Stimulated activated CD8-positive, alpha-beta memory T cell treated with anti-CD3 and anti-CD28 coated beads, Interleukin-2, amount 100 ng/mL, for 1 hour (primary cell): ENCODE measurements at places on chromosomes 11 and 22.

GRCh38 chr11:127844876-127845275 lies 742.5 kb downstream of the ETS1 start:
- no peak for DNase-seq

DNA sequence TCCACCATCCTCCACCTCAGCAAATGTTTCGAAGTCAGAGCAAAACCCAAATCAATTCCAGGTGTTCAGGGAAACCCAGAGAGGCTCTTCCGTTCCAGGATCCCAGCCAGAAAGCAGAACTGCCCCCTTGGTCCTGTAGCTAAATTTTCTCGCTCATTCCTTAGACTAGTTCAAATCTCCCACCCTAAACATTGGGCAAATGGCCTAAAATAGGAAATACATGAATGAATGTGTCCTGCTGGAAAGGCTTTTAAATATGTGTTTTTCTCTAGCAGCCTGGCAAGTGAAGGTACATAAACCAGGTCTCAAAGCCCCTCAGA lies 89.6 kb downstream of the ETS1 start:
- DNase-seq, result no peak

GRCh38 chr22:37455896-37456295 lies 28.6 kb upstream of the ELFN2 start:
- DNase-seq, result no peak

DNA sequence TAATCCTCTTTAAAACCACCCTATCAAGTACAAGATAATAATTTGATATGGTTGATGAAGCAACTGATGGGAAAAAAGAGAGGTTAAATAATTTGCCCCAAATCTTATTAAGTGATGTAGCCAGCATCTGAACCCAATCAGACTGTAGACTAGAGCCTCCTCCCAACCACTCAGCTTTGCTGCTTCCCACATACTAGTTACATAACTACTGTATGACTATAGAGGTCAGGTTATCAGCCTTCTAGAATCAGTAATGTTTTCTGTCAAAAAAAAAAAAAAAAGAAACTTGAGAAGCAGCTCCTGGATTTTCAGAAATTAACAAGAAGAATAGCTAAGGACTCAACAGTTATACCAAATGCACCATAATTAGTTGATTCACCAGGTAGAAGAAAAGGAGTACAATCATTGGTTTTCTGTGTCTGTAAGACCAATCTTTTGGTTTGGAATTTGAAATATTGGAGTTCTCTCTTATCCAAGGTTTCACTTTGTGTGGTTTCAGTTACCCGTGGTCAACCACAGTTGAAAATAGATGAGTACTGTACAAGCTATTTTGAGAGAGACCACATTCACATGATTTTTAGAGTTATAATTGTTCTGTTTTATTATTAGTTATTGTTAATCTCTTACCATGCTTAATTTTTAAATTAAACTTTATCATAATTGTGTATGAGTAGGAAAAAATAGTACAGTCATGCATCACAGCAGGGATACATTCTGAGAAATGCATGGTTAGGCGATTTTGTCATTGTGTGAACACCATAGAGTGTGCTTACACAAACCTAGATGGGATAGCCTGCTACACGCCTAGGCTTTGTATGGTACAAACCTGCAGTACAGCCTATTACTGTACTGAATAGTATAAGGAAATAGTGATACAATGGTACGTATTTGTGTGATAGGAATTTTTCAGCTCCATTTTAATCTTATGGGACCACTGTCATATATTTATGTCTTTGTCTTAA lies 72.2 kb downstream of the PDHX start:
- no peak for DNase-seq

GRCh38 chr11:44608651-44608990 lies 43.2 kb downstream of the CD82 start:
- no peak for DNase-seq

DNA sequence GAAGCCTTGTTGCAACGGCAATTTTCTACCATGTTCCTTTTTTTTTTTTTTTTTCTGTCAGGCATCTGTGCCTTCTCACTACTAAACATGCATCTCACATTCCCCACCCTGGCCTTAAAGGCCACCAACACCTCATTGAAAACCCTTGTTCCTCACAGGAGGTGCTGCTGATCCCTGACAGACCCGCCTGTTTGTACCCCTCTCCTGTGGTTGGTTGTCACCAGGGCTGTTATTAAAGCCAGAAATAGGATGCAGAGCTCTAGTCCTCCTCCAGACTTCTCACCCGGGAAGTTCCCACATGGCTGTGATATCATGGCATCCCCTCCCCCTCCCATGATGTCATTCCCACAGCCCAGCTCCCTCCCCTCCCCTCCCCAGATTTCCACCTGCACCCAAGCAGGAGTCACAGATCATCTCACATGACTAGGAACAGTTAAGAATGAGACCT lies 302.8 kb upstream of the NCAM1 start:
- no peak for DNase-seq

GRCh38 chr11:35798983-35799382 lies 136.4 kb downstream of the TRIM44 start:
- DNase-seq, result no peak

- no peak for DNase-seq
Measured at GRCh38 chr11:83545494-83546260, 259.5 kb upstream of the CCDC90B start.

- DNase-seq, result no peak
Measured at GRCh38 chr11:93089474-93090102, 108.2 kb downstream of the SLC36A4 start.

DNA sequence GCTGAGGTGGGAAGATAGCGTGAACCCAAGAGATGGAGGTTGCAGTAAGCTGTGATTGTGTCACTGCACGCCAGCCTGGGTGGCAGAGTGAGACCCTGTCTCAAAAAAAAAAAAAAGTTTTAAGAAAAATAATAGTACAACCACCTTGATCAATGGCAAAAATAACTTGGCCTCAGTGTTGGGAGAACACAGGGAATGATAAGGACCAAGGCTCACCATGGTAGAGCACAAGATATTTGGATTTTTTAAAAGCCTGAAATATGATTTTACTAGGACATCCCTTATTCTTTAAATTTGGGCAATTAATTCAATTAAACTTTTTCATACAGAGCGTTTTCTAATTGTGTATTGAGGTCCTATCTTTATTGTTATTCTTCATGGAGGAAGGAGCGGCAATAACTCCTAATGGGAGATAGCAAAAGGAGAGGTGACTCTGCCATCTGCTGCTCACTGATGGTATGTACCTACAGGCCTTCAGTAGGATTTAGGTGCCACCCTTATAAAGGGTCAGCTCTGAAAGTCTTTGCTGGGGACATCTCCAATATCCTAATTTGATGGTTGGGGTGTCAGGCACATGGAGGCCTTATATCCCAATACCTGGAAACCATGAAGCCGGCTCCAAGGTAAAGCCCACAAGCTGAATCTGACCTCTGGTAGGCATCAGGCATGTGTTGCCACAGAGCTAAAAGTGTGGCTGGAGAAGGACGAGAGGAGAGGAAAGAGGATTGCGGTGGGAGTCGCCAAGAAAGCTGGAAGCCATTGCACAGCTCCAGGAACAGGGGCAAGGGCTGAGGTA lies 21.9 kb upstream of the POLD3 start:
- no peak for DNase-seq

DNA sequence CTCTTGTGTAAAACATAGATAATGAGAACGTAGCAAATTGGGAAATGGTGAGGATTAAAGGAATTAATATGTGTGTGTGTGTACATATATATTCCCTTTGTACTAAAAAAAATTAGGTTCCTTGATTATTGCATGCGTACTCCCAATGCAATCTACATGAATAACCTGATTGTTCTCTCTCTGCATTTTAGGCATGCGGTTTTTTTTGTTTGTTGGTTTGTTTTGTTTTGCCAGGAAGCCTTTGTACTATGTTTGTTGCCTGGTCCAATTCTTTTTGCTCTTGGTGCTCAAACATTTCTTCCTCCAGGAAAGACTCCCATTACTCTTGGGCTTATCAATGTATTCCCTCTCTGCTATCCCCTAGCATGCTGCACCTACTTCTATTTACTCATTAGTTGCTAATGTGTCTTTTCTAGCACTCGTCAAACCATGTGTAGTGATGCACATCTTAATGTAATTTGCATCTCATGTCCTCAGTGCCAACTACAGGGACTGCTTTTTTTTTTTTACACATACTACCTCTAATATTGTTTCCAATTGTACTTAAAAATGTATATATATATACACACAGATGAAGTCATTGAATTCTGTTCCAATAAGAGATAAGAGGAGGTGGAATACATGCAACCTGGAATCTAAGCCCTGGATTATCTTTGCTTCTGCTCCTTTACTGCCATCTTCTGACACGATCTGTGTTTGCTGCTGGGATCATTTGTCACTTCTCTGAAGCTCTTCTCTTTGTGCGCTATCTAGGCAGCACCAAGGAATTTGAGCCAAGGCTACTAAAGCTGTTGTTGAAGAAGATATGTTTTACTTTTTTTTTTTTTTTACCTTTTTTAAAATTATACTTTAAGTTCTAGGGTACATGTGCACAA lies 197.2 kb upstream of the ANO3 start:
- DNase-seq, result no peak

DNA sequence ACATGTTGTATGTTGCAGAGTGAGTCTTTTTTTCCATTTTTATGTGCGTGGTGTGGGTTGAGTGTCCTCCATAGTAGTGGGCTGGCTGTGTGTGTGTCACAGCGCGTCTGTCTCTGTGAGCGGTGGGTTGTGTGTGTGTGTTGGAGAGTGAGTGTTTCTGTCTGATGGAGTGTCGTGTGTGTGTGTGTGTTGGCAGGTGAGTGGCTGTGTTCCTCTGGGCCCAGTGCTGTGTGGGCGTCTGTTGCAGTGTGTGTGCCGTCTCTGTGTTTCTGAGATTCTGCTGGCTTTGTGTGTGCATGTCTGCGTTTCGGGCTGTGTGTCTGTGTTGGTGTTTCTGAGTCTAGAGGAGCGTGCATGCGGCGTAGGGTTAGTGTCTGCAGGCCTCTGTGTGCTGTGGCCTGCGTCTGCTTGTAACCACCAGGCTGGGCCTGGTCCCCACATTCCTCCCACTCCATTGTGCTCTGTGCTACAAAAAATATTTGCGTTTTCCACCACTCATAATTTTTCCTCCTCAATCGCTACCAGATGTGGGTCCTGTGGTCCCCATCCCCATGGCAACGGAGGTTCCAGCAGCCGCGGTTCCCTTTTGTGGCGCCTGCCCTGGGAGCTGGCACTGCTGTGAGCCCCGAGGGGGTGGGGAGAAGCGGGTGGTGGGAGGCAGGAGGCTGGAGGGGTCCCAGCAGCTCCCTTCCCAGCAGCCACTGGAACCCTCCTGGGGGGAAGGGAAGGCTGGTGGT lies 15.2 kb downstream of the SCARF2 start:
- DNase-seq, result no peak

- no peak for DNase-seq
Measured at GRCh38 chr11:81033779-81034540, 1593.1 kb upstream of the TENM4 start.

- no peak for DNase-seq
Measured at GRCh38 chr11:2511421-2512369, 66.9 kb downstream of the KCNQ1 start.

DNA sequence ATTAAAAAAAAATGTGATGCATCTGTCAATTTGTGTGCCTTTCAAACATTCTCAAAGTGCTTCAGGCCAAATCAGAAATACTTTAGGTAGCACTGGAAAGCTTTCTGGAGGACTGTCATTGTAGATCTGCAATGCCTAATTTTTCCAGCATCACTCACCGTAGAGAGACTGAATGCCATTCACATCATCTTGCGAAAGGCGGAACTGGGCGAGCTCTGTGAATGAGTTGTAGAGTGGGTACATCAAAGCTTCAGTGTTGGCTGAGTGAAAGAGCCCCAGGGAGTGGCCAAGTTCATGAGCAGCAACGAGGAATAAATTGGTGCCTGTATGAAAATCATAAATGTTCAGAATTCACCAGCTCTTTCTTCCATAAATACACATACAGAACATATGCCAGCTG lies 4.0 kb downstream of the MMP10 start:
- DNase-seq, result no peak

DNA sequence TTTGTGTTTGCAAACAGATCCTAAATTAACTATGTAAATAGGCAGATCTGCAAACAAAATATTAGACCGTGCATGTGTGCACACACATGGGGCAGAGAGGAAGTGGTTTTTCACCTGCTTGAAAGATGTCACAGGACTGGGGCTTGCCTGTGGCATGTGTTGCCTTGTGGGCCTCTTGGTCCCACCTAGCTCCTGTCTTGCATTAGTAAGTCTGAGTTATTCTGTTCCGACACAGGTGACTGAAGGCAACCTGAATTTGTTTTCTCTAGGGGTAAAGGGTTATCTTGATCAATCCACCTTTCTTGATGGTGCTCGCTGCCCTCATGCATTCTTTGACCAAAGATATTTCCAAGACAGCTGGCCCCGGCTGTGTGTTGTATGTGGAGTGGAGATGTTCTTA lies 667.5 kb downstream of the NTM start:
- DNase-seq, result no peak

- no peak for DNase-seq
Measured at GRCh38 chr11:117641008-117641915, 155.8 kb downstream of the DSCAML1 start.

DNA sequence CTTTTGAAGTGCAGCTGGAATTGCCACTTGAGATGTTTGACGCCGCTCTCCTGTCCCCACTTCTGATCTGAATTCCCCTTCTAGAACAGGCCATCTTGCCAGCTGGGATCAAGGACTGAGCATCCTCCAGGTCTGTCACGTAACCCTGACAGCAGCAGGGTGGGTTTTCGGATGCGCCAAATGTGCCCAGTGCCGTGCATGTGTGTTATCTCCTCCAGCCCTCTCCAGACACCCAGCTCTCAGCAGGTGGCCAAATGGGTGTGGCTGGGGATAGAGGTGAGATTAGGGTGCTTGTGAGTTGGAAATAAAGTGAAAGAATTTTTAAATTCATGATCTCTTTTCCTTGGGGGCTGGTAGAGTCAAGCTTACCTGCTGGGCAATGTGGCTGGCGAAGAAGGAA lies 3.3 kb downstream of the OSBP2 start:
- DNase-seq, result no peak

GRCh38 chr22:46761539-46762237 lies 762 bp upstream of the TBC1D22A start:
- DNase-seq, result no peak

DNA sequence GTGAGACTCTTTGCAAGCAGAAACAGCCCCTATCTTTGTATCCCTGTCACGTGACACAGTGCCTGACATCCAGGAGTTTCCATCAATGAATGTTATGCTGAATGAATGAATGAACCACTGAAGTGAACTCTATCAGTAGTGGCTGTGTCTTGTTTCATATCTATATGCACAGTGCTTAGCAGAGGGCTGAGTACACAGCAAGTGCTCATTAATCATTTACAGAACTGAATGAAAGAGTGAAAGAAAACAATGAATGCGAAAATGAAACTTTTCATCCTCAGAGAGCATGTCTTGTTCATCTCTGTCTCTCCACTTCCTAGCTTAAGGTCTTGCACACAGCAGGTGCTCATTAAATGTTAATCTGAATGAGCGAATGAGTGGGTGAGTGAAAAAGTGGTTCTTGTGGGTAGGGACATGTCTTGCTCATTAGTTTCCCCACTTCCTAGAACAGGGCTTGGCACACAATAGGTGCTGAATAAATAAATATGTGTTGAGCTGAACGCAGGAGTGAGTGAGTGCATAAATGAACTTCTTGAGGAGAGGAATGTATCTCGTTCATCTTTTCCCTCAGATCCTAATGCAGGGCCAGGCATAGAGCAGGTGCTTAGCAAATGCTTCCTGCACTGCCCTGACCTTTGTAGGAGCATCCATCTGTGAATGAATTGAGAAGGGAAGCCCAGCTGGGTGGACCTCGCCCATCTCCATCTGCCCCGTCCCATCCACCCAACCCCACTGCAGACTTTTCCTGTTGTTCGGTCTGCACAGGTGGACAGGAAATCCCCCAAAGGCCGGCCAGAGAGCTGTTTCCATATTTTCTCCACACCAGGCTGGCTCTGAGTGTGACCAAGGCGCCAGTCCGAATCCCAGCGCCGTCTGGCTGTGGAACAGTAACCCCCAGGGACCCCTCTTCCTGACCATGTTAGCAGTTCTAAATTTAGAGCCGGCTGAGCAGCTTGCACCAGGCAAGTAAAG lies 113.4 kb upstream of the CRYBB3 start:
- DNase-seq, result no peak
